ELR (cell line): ENCODE measurements at places on chromosomes 7 and 10.
A peak's percentile ranks its signal among the peaks of the same experiment; 100 is the strongest.

DNA sequence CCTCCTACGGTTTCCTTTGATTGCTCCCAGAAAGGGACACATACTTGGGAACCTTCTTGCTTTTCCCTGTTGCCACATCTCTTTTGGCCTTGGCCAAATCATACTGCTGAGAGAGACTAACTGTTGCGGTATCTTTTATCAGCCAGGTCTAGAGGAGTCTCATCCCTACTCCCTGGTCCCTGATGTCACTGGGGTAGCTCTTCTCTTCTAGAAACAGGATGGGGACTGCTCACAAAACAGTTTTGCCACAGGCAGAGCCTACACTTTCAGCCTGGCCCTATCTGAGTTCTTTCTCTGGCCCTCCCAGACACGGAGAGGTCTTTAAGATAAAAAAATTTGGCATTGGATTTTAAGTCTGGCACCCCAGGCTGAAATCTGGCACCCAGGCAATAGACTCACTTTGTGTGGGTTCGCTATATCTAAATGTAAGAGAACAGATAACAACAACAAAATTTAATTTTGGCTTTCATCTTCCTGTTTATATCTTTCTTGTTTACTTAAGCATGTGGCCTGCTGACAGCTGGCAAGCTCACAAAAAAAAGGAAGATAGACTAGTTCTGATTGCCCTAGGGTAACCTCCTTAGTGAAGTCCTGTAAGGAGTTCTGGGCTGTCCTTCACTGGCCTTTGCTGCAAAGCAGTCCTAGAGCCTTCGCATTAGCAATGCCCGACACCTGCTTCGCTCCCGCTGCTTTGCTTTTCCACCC lies 228.3 kb upstream of the NPVF start:
- no peak for DNase-seq

DNA sequence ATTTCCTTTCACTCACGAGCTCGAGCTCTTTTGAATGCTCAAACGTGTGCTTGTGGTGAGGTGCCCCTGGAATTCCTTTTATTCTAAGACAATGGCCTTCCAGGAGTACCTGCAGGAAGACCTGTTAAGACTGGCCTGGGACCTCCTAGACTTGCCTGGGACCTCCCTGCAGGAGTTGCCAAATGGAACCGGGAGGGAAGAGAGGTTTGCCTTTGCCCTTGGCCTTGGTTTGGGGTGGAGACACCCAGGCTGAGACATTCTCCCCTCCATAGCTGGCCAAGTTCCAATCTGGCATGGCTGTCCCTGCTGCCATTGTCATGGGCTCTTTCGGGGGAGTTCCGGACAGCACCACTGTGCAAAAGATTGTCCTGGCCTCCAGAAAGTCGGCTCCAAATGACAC lies 39.7 kb downstream of the DNAJB12 start:
- DNase-seq: no peak

DNA sequence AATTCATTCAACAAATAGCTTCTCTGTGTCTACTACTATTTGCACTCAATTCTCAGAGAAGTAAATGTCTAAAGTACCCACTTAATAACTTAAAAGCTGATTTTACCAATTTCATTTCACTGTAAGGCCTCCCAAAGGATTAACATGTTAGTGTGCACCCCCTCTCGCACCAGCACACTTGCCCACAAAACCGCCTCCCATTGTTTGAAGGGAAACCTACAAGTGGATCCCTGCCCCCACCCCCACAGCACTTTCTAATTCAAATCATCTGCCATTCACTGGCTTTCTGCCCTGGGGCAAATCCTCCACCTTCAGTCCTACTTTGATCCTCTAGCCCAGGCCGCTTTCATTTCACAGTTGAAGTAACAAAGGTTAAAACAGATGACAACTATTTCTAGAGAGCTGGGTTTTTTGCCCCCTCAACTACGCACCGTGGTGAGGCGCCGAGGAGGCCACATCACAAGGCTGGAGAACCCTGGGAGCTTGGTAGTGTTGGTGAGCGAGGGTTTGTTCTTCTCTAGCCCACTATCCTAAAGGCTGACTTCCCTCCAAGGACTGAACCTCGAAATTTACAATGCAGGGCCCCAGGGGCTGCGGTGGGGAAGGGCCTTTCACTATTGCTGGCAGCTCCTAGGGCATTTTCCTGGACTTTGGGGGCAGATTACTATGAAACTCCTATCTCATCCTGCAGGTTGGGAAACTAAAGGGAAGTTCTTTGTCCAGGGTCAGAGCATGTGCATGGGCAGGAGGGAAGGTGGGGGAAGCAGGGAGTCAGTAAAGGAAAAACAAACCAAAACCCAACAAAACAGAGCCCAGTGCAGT lies 517.4 kb upstream of the ZMIZ1 start:
- no peak for DNase-seq

DNA sequence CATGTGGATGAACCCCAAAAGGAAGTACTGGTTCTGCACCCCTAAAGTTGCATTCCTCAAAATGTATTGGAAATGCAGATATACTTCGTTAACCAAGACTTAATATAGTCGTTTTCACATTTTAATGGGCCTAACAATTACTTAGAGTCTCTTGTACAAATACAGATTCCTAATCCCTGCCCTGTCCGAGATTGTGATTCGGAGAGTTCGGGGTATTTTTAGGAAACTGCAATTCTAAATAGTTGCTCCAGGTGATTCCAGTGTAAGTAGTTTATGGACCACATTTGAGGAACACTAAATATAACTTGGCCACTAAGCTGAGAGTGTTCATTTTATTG lies 830 bp downstream of the TRUB1 start:
- DNase-seq: no peak

- no peak for DNase-seq
Observed at GRCh38 chr10:119640875-119641526, 10.2 kb upstream of the BAG3 start.

- peak; percentile 99 for DNase-seq
Observed at GRCh38 chr10:26486990-26487850, 49.1 kb downstream of the APBB1IP start.

DNA sequence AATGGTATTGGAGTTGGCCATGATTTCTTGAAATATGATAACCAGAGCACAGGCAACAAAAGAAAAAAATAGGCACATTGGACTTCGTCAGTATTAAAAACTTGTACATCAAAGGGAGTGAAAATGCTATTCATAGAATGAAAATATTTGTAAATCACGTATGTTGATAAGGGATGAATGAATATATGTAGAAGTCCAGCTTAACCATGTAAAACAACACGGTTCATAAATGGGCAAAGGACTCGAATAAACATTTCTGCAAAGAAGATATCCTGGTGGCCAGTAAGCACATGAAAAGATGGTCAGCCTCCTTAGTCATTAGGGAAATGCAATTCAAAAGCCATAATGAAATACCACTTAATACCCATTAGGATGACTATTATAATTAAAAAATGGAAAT lies 68.1 kb downstream of the WAC start:
- DNase-seq: no peak

DNA sequence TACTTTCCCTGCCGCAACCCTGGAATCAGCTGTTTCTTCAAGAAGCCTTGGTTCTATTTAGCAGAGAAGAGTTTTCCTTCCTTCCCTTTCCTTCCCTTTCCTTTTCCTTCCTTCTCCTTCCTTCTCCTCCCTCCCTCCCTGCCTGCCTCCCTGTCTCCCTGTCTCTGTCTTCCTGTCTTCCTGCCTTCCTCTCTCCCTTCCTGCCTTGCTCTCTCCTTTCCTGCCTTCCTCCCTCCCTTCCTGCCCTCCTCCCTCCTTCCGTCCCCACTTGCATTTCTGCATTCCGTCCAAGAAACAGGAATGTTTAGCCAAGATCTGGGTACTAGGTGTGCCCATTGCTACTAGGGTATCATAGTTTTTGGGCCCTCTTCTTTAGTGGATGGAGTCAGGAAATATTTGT lies 21.9 kb downstream of the SND1 start:
- DNase-seq: no peak

DNA sequence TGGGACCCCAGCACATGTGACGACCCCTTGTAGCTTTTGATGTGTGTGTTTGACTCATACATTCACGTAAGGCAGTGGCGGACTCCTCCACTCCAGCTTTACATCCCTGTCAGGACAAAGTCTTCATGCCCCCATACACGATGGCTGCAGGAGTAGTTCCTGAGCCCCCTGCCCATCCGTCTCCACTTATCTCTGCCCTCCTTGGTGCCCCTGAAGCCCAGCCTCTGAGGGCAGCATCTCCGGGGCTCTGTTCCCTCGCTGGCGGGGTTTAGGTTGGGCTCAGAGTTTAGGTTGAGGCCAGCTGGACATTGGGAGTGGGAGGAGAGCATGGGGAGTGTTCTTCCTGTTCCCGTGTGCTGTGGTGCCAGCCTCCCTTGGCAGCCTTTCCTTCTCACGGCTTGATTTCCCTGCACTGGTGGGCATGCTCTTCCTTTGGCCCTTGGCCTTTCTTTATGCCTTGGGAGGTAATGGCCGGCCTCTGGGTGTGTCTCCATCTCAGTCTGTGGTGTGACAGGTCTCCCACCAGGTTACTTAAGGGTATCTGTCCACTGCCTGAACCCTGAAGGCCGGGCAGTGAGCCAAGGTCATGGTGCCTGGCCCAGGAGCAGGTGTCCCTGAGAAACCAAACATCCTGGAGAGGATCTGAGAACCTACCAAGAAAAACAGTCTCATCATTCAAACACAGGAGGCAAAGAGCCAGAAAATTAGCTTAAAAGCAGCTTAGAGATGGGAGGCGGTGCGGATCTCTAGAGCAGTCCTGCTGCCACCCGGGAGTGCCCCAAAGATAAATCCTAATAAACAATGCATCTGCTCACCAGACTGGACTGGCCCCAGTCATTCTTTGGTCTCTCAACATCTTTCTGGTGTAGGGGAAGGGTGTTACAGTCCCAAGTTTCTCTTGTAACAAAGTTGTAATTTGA lies 85.5 kb downstream of the GLRX3 start:
- DNase-seq: no peak

DNA sequence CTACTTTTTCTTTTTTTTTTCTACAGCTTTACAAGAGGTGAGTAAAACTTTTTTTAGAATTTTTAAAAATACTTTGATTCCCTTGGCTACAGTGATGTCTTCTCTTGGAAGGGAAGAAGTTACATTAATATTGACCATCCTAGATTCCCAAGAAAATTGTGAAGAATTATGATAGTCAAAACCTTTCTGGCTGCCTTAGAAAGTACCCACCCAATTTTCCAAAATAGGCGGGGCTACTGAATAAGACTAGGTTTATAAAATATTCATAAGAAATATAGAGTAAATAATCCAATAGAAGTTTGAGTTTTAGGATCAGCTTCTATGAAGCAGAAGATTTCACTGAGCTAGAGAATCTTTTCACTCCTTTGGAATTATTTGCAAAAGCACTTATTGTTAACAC lies 3.0 kb downstream of the COL1A2 start:
- no peak for DNase-seq

DNA sequence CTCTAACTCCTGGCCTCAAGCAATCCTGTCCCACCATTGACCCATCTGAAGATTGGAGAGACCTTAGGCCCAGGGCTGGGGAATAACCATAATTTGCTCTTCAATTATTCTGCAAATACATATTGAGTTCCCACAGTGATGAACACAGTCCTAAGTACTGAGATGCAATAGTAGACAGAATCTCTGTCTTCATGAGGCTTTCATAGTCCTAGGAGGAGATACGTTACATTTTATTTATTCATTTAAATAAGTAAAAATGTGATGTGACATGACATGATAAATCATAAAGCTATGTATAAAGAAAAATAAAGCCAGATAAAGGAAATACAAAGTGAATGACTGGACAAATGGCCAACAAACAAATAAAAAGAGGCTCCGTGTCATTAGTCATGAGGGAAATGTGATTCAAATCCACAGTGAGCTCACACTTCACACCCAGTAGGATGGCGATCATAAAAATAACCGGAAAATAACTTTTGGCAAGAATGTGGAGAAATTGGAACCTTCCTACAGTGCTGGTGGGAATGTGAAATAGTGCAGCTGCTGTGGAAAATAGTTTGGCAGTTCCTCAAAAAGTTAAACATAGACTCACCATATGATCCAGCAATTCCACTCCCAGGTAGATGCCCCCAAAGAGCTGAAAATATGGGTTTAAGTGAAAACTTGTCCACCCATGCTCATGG lies 52.1 kb upstream of the JCAD start:
- peak; percentile 73 for DNase-seq

DNA sequence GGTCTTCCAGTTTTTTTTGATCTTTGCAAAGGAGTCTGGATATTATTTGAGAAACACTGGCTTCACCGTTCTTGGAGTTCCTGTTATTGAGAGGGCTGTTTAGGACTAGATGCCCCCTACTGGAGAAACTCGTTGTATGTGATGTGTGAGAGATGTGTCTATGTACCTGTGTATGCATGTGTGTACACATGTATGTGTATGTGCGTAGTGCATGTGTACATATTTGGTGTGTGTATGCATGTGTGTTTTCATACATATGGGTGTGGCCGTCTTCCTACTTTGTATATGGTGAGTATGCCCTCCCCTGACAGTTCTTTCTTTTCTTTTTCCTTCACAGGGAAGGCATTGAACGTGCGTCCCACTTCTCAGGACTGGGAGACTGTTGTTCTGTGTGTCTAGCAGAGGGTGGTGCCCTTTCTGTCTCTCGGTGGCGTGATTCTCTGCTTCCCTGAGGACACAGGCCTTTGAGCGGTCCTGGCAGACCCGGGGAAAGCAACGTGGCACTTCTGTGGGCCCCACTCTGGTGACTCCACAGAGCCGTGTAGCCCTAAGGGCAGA lies 3.0 kb upstream of the CALHM3 start:
- peak; percentile 81 for DNase-seq
